Activated CD4-positive, alpha-beta T cell treated with anti-CD3 and anti-CD28 coated beads, Interleukin-2, amount 50 U/mL, for 1 hour (primary cell): ENCODE measurements at places on chromosomes 4 and X.

DNA sequence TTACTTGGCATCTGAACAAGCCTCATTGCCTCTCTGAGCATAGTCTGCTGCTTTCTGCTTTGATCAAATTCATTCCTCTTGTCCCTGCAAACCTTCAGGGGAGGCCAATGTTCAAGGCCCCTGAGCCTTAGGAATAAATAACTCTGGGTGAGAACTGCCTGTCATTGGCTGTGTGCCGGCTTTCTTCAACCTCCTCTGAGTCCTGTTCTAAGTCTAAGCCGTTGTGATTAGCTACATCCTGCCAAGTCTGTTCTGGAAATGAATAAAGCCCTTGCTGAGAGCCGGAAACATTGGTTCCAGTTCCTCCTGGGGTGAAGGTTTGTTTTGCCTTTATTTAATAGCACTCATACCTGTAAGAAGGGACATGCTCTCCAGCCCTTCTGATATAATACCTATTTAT is 13.8 kb downstream of the RNF4 start:
- DNase-seq: no peak

- DNase-seq: no peak
Observed at GRCh38 chr4:138086611-138087041, 155.5 kb downstream of the SLC7A11 start.

DNA sequence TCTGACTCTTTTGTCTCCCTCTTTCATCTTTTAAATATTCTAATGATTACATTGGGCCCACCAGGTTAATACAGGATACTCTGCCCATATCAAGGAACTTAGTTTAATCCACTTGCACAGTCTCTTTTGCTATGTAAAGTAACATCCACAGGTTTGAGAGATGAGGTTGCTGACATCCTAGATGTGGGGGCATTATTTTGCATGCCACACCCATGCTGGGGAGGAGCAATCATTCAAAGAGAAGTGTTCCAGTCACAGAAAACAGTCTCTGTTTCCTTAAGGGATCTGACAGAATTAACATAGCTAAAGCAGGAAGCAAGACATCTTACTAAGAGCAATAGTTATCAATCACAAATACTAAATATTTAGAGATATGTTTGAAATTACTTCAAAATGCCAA is 11.5 kb upstream of the TRAM1L1 start:
- DNase-seq: no peak

DNA sequence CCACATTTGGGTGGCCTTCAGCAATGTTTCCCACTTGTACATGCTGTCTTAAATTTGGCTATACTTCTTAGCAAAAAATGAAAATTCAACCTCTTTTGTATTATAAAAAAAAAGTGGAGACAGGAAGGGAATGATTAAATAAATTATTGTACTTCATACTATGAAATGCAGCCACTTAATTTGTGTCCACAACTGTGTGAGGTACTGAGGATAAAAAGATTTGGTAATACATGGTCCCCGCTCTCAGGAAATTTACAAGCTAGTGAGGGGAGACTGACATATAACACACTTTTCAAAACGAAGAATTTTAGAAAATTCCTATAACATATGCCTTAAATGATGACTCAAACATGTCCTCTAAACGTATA is 105.0 kb downstream of the HNRNPD start:
- no peak for DNase-seq

DNA sequence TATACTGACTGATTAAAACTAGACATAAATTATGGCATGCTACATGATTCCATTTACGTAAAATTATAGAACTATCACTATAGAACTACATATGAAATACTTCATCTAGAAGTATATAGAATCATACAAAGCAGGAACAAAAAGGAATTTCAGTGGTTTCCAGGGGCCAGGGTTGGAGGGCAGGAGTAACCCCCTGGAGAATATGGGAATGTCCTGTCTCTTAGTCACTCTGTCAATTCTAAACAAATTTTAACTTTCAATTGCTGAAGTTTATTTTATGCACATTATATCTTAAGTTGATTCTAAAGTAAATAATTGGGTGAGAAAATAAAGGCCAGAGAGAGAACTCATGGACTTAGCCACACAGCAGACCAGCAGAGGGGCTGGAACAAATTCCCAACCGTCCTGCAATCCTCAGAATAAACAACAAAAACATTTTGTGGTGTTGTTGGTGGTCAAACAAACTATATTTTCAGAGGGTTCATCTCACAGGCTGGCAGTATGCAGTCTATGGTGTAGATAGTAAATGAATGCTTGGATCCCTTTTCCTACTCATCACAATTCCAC is 476.9 kb upstream of the SLIT2 start:
- DNase-seq: no peak

DNA sequence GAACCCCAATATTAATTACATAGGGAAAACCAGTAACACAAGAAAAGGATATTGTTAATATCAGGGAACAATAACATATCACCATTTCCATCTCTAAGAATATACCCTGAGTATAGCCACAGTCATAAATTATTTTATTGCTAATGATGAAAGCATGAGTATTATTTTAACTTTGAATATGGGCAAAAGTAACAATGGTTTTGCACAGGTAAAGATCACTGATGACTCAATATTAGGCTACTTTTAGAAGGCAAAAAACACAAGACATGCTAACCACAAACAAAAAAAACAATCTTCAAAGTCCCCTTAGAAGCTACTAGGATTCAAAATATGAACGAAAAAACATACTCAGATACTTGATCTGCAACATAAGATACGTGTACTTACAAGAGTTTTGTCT is 36.5 kb downstream of the THOC2 start:
- DNase-seq: no peak

DNA sequence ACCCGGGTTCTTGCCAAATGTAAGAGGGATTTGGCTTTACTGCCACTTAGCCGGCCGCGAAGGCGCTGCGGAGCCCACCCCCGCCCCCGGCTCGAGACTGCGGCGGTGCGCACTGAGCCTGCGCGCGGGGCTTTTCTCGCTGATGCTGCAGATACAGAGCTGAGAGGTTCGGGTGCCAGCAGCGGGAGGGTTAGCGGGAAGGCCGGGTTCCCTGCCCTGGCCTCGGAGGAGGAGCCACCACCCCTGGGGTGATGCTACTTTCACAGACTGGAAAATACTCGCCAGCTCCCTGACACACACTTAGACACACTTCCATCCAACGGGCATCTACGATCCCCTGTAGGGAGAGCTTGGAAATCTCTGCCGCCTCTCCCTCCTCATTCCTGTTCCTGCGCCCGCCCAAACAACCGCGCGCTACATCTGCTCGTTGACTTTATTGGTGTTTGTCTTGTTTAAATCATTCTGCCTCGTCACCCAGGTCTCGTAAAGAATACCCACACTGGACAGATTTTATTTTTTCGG is 2.1 kb upstream of the PCDH7 start:
- no peak for DNase-seq

- no peak for DNase-seq
Observed at GRCh38 chrX:123210252-123210651, 26.2 kb downstream of the GRIA3 start.

GRCh38 chr4:122898370-122899150 is 23.8 kb downstream of the NUDT6 start:
- no peak for DNase-seq

DNA sequence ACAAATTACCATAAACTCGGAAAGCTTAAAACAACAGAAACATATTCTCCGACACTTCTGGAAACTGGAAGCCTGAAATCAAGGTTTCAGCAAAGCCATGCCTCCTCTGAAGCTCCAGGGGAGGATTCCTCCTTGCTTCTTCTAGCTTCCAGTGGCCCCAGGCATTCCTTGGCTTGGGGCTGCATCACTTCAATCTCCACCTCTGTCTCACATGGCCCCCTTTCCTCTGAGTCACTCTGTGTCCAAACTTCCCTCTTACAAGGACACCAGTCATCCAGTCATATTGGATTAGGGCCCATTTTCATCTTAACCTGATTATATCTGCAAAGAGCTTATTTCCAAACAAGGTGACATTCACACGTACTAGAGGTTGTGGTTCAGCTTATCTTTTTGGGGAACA is 17.3 kb downstream of the PARM1 start:
- DNase-seq: no peak

- DNase-seq: no peak
Observed at GRCh38 chr4:744212-744841, 38.7 kb downstream of the PCGF3 start.

- DNase-seq: no peak
Observed at GRCh38 chr4:150264595-150265161, 186.4 kb downstream of the DCLK2 start.

DNA sequence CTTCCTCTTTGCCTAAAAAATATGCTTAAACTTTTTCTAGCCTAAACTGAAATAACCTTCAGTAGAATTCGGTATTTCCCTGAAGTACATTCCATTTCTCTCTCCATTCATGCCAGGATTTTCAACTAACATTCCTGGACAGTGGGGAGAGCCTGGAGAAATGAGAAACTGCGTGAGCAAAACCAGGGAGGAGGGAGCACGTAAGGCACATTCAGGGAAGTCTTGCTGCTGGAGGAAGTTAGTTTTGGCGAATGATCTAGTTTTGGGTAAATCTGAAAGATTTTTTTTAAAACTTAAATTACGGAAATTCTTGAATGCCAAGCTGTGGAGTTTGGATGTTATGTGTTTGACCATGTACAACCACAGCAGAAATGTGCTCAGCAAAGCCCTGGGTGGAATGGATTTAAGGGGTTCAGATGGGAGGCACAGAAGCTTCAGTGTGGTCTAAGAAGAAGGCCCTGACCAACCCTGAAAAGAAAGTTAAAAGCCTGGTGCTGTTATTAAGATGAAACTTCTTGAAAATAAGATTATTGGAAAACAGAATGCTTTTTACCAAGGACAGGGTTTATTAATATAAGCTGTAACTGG is 347.8 kb downstream of the ANK2 start:
- DNase-seq: no peak

- no peak for DNase-seq
Observed at GRCh38 chr4:108881190-108881589, 118.3 kb upstream of the ETNPPL start.
